ENCODE measurements at places on chromosomes 5 and 9.

GRCh38 chr9:127105805-127106465 is 16.5 kb downstream of the ANGPTL2 start:
- no peak for DNase-seq

DNA sequence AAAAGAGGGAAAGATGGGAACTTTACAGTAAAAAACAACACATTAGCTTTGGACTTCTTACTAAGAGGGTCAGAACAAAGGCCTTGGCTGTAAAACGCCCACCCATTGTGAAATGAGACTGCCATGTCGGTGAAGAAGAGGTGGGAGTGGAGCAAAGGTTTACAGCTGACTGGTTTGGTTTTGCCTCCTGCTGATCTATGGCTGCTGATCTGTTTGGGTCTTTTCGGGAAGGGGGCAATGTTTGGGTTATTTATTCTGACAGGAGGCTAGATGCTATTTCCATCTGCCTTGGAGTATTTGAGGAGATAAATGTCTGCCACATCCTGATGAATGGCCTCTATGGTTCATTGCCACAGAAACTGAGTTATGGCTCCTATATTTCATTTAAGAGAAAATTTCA is 408.7 kb downstream of the TLE4 start:
- no peak for DNase-seq

- DNase-seq = no peak
Observed at GRCh38 chr9:69673311-69673640, 1.1 kb upstream of the APBA1 start.

GRCh38 chr5:35069188-35069587 is 21.4 kb upstream of the AGXT2 start:
- no peak for DNase-seq

DNA sequence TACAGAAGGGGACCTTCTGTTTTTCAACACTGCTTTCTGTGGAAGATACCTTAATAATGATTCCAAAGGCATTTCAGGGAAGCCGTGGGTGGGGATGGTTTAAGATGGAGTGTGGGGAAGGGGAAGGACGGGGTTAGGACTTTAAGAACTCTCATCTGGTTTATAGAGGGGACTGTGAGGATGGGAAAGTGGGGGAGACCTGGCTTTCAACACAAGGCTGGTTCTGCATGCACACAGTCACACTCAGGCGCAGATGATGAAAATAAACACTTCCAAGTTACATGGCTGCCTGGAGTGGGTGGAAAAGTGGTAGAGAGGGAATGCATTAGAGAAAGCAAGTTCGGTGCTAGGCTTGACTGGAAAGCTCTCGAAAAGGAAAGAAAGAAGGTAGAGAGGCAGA is 4.9 kb downstream of the MSANTD3 start:
- DNase-seq = no peak

GRCh38 chr5:93123127-93123526 is 457.9 kb downstream of the NR2F1-AS1 start:
- no peak for DNase-seq

- DNase-seq = no peak
Observed at GRCh38 chr9:74379718-74380117, 117.4 kb upstream of the RORB start.

DNA sequence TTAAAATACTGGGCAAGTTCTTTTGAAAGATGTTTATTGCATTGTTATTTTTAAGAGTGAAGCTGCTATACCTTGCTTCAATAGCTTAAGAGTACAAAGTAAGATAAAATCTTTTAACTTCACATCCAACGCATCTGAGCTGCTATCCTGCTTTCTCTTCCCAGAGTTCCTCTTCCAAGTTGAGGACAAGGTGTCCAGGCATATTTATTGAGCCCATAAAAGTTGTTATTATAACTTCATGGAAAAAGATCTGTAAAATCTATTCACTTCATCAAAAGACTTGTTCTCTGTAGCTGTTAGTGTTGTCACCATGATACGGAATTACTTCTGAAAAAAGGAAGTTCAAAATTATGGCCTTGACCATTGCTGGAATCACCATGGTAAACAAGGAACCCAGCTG is 306.2 kb upstream of the ELAVL2 start:
- no peak for DNase-seq

- no peak for DNase-seq
Observed at GRCh38 chr9:32291370-32291769, 93.1 kb upstream of the ACO1 start.

DNA sequence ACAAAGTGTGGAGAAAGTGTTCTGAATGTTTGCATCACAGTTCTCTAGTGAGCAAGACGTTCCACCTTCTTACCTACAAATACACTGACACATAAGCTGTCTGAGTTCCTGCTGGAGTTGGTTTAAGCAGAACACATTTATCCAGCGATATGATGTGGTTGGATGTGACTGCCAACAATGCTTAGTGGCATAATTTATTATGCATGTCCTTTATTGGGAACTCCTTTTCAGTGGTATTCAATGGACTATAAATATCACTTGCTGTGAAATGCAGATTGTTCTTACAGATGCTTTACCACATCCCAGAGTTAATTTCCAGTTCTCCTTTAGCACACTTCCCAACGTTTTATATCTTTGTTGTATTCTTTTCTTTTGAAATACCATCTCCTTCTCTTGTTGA is 222.2 kb downstream of the LURAP1L start:
- DNase-seq = no peak

GRCh38 chr9:75085640-75086039 is 2.3 kb downstream of the NMRK1 start:
- DNase-seq = no peak

GRCh38 chr5:111252799-111253545 is 28.8 kb downstream of the CAMK4 start:
- no peak for DNase-seq

GRCh38 chr9:120303519-120303918 is 276.4 kb downstream of the CDK5RAP2 start:
- DNase-seq = no peak

DNA sequence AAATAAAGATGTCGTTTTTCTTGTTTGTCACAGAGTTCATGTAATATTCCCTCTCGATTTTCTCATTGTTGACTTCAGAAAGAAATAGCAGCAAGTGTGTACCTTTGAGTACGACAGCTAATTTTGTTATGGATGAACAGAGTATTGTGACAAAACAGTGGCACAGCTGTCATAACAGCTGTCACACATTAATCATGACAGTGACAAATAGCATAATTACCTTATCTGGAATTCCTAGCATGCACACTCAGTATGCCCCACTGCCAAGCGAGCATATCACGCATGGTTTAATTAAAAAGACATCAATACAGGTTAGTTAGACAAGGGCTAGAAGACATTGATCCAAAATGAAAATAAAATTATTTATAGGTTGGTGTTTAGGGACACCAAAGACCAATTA is 375.1 kb downstream of the SPATA31D1 start:
- DNase-seq = no peak

GRCh38 chr9:138072897-138073296 is 195.3 kb downstream of the CACNA1B start:
- DNase-seq = no peak

DNA sequence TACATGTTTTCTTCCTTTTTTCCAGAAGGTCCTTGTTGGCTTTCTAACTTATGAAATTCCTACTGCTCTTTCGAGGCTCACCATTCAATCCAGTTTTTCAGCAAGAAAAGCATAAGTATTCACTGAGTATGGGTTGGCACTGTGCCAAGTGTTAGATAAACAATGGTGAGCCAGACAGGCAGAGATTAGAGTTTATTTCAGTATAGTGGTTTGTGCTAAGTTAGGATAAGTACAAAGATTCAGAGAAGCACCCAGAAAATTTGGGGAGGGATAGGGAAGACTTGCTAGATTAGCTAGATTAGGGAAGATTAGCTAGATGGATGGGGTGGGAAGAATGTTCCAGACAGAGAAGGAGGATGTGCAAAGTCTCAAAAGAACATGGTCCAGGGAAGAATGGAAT is 122.9 kb downstream of the OXCT1 start:
- no peak for DNase-seq

GRCh38 chr9:1747417-1747967 is 267.7 kb upstream of the SMARCA2 start:
- no peak for DNase-seq

- no peak for DNase-seq
Observed at GRCh38 chr9:104082168-104082567, 11.9 kb upstream of the SMC2 start.

DNA sequence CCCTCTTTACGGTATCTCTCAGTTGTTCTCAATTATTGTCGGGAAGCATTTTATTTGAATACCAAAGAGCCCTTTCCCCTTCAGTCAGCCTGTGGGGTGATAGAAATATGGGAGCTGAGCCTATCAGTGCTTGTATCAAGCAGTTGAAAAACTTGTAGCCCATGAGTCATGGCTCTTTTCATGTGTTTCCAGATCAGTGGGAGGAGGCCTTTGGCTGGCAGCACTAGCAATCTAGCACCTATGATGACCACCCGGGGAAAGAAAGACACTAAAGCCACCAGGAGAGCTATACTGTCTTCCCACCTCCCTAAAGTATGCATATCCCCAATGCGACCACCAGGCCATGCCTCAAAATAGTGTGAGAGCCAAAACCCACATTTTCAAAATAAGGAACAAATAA is 696.9 kb upstream of the C9orf72 start:
- DNase-seq = no peak

DNA sequence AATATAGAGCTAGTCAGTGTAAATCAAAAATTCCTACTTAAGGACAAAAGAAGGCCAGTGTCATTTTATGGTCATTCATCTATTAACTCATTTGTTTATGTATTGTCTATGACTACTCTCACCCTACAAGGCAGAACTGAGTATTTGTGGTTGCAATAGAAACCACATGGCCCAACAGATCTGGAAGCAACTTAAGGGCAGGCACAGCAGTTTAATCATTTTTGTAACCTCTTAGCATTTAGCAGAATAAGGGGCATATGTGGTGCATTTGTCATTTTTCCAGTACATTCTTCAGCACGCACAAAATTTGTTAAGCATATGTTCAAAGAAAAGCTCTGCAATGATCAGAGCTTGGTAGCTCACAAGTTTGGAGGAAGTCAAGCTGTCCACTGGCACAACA is 1.1 kb downstream of the FKBP15 start:
- DNase-seq = no peak

GRCh38 chr9:86246752-86247161 is 12.7 kb downstream of the C9orf153 start:
- no peak for DNase-seq

GRCh38 chr5:163089230-163089629 is 348.2 kb upstream of the CCNG1 start:
- DNase-seq = no peak

GRCh38 chr5:131563434-131564228 is 71.4 kb downstream of the RAPGEF6 start:
- DNase-seq = no peak

GRCh38 chr5:177509991-177510566 is 453 bp upstream of the DOK3 start:
- DNase-seq = no peak

- DNase-seq = no peak
Observed at GRCh38 chr9:134809292-134809691, 71.3 kb upstream of the FCN2 start.

DNA sequence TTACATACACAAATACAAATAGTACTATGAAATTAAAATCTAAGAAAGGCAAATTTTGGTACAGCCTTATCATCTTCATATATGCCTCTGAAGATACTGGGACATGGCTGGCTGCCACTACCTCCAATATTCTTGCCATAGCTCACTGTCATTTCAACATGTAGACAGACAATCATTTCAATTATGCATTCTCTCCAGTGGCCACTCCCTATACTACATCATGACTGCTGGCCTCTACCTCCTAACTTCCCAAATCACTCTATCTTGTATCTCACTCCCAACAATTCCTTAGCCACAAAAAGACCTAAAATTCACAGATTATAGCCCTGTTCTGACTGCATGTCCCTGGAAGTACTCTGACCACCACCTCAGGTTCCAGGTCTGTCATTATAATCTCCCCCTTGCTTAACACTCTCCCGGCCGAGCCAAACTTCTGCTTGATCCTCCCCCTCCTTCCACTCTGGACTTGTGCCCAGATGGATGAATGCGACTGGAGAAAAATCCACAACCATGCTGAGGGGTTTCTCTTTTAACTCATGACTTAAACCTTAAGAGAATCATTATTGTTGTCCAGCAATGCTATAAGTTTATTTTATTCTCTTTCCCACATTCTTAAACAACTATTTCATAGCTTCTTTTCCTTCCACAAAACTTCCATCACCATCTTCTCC is 225.3 kb upstream of the TLE4 start:
- DNase-seq = no peak

GRCh38 chr5:93079046-93079445 is 502.0 kb downstream of the NR2F1-AS1 start:
- no peak for DNase-seq

- DNase-seq = no peak
Observed at GRCh38 chr5:178392931-178393394, 160.4 kb upstream of the PHYKPL start.

DNA sequence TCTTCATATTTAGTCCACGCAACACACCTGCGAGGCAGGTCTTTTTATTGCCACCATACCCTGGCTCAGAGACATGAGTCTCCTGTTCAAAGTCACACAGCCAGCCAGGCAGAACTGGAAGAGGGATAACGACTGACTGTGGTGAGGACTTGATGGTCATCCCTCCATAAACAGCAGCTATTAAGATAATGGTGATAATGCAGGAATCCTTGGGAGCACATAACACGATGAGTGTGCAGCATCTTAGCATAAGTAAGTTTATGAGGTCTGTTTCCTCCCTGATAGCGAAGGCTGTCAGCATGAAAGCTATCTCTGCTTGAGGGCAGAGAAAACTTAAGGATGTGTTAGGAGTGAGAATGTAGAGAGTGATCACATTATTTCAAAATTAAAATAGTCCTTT is 30.9 kb downstream of the KCTD16 start:
- no peak for DNase-seq

DNA sequence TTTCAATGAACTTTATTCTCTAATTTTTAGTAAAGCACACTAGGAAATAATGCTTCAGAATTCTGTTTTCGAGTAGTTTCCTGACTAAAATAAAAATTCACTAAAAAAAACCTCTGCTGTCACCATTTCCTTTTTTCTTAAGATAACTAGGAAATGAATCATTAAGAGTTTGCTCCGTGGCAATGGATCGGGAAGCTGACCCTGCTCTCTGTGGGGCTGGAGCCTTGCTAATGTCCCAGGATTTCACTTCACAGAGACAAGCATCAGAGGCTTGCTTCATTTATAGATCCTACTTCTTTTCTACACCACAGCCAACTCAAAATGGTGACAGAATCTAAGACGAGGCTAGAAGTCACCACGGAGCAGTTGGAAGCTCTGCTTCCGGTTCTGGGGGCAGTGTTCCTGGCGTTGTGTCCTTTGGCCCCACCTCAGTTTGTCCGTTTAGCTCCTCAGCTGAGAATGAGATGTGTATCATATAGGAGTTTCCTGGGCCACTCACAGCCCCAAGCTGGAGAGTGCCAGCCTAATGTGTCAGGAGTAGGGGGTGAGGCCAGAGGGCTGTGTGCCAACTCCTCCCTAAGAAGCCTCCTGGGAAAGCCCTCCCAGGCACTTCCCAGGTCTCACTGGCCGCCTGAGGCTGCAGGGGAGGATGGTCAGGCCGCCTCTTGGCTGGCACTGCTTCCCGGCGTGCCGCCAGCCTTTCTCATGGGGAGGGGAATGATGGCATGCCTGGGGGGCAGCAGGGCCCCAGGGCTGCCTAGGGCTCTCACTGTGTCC is 19.6 kb downstream of the TENT4A start:
- no peak for DNase-seq
